Progenitor cell of endocrine pancreas (in vitro differentiated cells): ENCODE measurements at places on chromosomes 3 and 15. TPM values are rescaled to one million over a fixed set of nuclear protein-coding genes. Genes with fewer than 3 reads are reported as not detected.
A peak's percentile ranks its signal among the peaks of the same experiment; 100 is the strongest.

DNA sequence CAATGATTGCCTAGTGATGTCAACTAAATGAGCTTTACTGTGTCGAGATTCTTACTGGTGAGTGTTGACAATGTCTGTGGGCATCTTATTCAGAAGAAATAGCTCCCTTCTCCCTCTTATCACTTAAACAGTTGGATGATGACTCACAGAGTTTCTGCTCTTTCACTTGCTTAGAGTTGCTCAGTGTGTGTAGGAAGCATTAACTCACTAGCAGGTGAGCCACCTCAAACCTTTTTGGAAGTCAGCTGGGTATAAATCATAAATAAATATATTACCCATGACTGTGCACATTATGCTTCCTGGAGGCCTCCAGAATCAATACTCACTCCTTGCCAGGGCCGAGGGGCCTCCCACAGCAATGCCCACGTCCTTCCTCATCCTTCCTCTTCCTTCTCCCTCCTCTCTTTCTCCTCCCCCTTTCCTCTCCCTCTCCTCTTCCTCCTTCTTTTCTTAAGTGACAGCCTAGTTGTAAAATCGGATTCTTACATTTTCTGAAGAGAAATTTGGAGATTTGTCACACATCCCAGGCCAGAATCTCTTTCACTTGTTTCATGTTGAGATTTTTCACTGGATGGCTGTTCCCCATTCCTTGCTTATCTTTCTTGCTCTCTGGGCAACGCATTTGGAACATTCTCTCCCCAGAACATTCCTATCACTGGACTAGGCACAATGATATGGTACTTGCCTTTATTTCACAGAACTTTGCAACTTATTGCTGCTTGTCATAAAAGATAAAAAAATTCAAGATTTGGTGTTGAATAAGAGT, 17.5 kb downstream of the SHC4 start:
- no peak overlapping the region for H3K4me3 ChIP-seq
- H3K27ac ChIP-seq, result no peak overlapping the region
- no peak for DNase-seq
- H3K27me3 ChIP-seq, result peaks cover 4% of the 10 kb centered on the region
- peaks cover 4% of the 10 kb centered on the region for H3K4me1 ChIP-seq

- peak; percentile 60 for DNase-seq
- H3K36me3 ChIP-seq, result no peaks in the 10 kb centered on the region
- no peaks in the 10 kb centered on the region for H3K27me3 ChIP-seq
- no peak overlapping the region for H3K4me3 ChIP-seq
- H3K4me1 ChIP-seq, result peaks cover 6% of the 10 kb centered on the region
Measured at GRCh38 chr3:107064405-107065060, 312.7 kb upstream of the CCDC54 start.

DNA sequence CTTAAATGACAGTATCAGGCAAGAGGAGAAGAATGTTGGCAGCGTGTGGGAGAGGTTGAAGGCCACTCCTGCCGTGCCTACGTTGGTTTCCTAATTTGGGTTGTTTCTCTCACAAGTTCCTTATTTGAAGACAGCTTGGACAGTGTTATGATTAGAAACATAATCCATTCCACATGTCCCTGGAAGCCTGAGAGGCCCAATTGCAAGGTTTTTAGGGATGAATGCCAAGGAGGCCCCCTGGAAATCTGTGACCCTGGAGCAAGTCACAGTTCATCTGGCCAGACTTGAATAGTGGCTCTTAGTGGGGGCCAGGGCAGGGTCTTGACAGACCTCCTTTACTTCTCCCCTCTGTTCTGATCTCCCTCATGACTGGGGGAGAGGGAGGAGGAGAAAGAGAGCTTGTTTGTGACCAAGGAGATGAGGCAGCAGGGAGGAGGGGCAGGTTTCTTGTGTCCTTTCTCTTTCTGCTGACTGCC, 584.4 kb upstream of the TBL1XR1 start:
- H3K36me3 ChIP-seq, result no peaks in the 10 kb centered on the region
- H3K27ac ChIP-seq, result no peak overlapping the region
- H3K27me3 ChIP-seq, result no peaks in the 10 kb centered on the region

GRCh38 chr3:135229018-135229495, 434.0 kb downstream of the EPHB1 start:
- no peak overlapping the region for H3K4me3 ChIP-seq
- no peak overlapping the region for H3K27ac ChIP-seq
- no peaks in the 10 kb centered on the region for H3K27me3 ChIP-seq
- DNase-seq, result no peak

GRCh38 chr15:90929246-90930019, 2.9 kb downstream of the HDDC3 start:
- no peak for DNase-seq
- H3K27me3 ChIP-seq, result no peaks in the 10 kb centered on the region
- no peaks in the 10 kb centered on the region for H3K36me3 ChIP-seq

- no peaks in the 10 kb centered on the region for H3K36me3 ChIP-seq
- peaks cover 12% of the 10 kb centered on the region for H3K4me1 ChIP-seq
- H3K27me3 ChIP-seq, result no peaks in the 10 kb centered on the region
- DNase-seq, result no peak
Measured at GRCh38 chr3:117820658-117821299, 1111.2 kb downstream of the TUSC7 start.

GRCh38 chr15:50883903-50884302, 24.6 kb upstream of the AP4E1 start:
- H3K4me3 ChIP-seq, result no peak overlapping the region
- no peak overlapping the region for H3K27ac ChIP-seq
- no peak for DNase-seq
- H3K4me1 ChIP-seq, result peaks cover 1% of the 10 kb centered on the region
- H3K36me3 ChIP-seq, result no peaks in the 10 kb centered on the region

DNA sequence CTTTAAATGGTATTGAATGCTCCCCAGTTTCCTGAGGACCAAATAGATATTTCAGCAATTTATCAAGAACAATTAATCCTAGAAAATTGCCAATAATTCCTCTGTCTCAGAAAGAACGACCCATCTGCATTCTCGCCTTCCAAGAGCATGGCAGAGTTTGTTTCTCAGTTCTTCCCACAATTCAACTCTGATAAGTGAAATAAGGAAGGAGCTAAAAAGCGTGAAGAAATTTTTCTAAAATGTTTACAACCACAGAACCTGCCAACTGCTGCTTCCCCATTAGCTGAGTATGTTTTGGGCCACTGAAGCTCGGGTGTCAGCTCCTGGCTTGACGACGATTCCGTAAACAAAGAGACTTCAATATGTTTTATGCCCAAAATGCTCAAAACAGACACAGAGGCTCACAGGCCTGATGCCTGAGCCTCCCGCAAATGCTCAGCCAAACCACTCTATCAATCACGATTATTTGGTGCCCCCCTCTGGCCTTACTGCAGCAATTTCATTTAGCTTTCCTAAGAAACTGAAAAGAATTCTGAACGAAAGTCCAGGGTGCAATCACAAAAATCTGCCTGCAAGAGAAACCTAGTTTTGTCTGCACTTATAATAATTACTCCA, 259.2 kb upstream of the CCDC54 start:
- H3K36me3 ChIP-seq, result peaks cover 3% of the 10 kb centered on the region
- H3K4me3 ChIP-seq, result no peak overlapping the region
- H3K27ac ChIP-seq, result no peak overlapping the region
- peaks cover 6% of the 10 kb centered on the region for H3K27me3 ChIP-seq

- H3K27ac ChIP-seq, result no peak overlapping the region
- peaks cover 25% of the 10 kb centered on the region for H3K27me3 ChIP-seq
- H3K36me3 ChIP-seq, result no peaks in the 10 kb centered on the region
- peaks cover 6% of the 10 kb centered on the region for H3K4me1 ChIP-seq
- H3K4me3 ChIP-seq, result no peak overlapping the region
Measured at GRCh38 chr3:185976977-185977678, 39.3 kb upstream of the TRA2B start.

DNA sequence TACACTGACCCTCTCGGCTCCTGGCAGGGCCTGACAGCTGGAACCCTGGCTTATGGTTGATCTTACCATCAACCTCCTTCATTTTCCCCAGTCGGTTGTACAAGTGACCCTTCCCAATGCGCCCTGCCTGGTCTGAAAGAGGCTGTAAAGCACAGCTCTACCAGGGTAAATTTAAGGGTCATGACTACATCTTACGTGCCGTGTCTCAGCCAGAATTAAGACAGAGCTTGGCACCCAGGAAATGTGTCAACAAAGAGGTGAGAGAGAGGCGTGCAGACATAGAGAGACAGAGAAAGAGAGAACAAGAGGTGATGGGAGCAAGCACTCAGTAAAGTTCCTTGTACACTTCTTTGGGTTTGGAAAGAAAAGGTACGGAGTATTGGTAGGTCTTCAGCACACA, 28.8 kb downstream of the HOMER2 start:
- no peak overlapping the region for H3K27ac ChIP-seq
- H3K27me3 ChIP-seq, result no peaks in the 10 kb centered on the region
- no peak for DNase-seq
- peaks cover 2% of the 10 kb centered on the region for H3K4me1 ChIP-seq
- H3K36me3 ChIP-seq, result peaks cover 1% of the 10 kb centered on the region

GRCh38 chr3:152348436-152349177, 79.9 kb downstream of the MBNL1 start:
- no peak overlapping the region for H3K4me3 ChIP-seq
- H3K27me3 ChIP-seq, result no peaks in the 10 kb centered on the region
- no peak overlapping the region for H3K27ac ChIP-seq
- H3K36me3 ChIP-seq, result no peaks in the 10 kb centered on the region
- no peak for DNase-seq
- no peaks in the 10 kb centered on the region for H3K4me1 ChIP-seq

GRCh38 chr3:172074586-172074985, 35.2 kb downstream of the FNDC3B start:
- H3K4me3 ChIP-seq, result no peak overlapping the region
- no peak overlapping the region for H3K27ac ChIP-seq
- peaks cover 66% of the 10 kb centered on the region for H3K4me1 ChIP-seq
- H3K27me3 ChIP-seq, result no peaks in the 10 kb centered on the region

GRCh38 chr3:188053710-188054380, 100.1 kb upstream of the LPP start:
- no peak overlapping the region for H3K27ac ChIP-seq
- peaks cover 11% of the 10 kb centered on the region for H3K4me1 ChIP-seq
- peaks cover 34% of the 10 kb centered on the region for H3K27me3 ChIP-seq
- no peak for DNase-seq
- no peak overlapping the region for H3K4me3 ChIP-seq

DNA sequence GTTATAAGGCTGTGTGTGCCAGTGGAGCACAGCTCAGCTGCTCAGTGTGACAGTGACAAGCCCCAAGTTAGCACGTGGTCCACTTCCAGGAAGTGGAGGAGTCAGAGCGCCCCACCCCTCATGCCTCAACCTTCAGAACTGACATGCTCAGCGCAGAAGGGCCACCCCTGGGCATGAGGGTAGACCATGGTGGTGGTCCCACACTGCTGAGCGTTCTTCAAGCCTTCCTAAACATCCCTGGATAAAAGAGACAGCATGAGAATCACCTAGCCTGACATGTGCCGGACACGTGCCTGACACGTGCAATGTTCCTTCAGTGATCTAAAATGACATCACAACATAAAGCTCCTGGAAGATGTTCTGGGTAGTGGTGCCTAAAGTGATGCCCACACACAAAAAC, 16.8 kb downstream of the ATP10A start:
- no peaks in the 10 kb centered on the region for H3K36me3 ChIP-seq
- no peak overlapping the region for H3K27ac ChIP-seq
- H3K4me1 ChIP-seq, result peaks cover 7% of the 10 kb centered on the region
- H3K4me3 ChIP-seq, result no peak overlapping the region
- H3K27me3 ChIP-seq, result peaks cover 32% of the 10 kb centered on the region
- no peak for DNase-seq

- no peak for DNase-seq
- no peaks in the 10 kb centered on the region for H3K36me3 ChIP-seq
- H3K27me3 ChIP-seq, result no peaks in the 10 kb centered on the region
- no peak overlapping the region for H3K4me3 ChIP-seq
Measured at GRCh38 chr3:177516158-177517011, 319.1 kb upstream of the TBL1XR1 start.

- peaks cover 3% of the 10 kb centered on the region for H3K36me3 ChIP-seq
- no peaks in the 10 kb centered on the region for H3K4me1 ChIP-seq
- H3K27ac ChIP-seq, result no peak overlapping the region
- no peak for DNase-seq
Measured at GRCh38 chr3:73480187-73480672, 144.5 kb downstream of the PDZRN3 start.

DNA sequence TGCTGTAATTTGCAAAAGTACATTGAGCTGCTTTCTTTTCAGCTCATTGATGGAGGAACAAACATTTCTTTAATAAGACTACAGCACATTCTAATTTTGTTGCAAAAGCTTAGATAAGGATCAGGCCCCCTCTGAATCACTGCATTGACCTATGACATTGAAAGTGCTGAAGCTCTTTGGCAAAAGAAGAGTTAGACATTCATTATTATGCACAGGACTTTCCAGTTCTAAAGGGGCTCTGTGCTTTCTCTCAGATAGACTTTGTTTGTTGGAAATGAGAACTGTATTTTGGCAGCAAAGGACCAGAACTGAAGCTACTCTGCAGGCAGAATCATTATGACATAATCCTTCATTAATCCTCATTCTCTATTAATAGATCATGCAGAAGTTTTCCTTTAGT, 252.9 kb upstream of the SOX2 start:
- H3K27ac ChIP-seq, result no peak overlapping the region
- H3K27me3 ChIP-seq, result peaks cover 5% of the 10 kb centered on the region
- no peak overlapping the region for H3K4me3 ChIP-seq
- H3K36me3 ChIP-seq, result no peaks in the 10 kb centered on the region
- DNase-seq, result no peak

- no peaks in the 10 kb centered on the region for H3K36me3 ChIP-seq
- no peak for DNase-seq
- H3K4me1 ChIP-seq, result peaks cover 9% of the 10 kb centered on the region
- H3K27ac ChIP-seq, result no peak overlapping the region
- no peak overlapping the region for H3K4me3 ChIP-seq
- H3K27me3 ChIP-seq, result peaks cover 10% of the 10 kb centered on the region
Measured at GRCh38 chr3:29255854-29256696, 24.8 kb upstream of the RBMS3 start.

DNA sequence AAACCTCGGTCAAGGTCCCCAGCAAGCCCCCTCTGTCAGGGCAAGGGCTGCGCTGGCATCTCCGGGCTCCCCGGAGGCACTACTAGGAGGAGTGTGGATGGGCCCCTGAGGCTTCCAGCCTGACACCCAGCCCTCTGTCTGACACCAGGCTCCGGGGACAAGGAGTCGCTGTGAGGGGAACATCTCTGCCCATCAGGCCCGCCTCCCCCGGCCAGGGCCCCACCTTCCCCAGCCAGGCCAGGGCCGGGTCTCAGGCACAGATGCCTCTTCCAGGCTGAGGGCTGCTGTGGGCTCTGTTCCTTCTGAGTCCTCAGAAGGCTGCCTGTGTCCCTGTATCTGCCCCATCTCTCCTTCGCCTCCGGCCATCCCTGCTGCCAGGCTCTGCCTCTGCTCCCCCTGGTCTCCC, 15.8 kb downstream of the CSPG4 start:
- peak overlapping the region; percentile 76 for H3K27ac ChIP-seq
- H3K36me3 ChIP-seq, result no peaks in the 10 kb centered on the region
- no peak for DNase-seq
- no peak overlapping the region for H3K4me3 ChIP-seq
- peaks cover 8% of the 10 kb centered on the region for H3K4me1 ChIP-seq
- peaks cover 19% of the 10 kb centered on the region for H3K27me3 ChIP-seq

FBXW12 gene
- 0.20 and 0.38 TPM in 2 replicates for total RNA-seq

GLT8D1 gene
- total RNA-seq, result 76.4 and 79.8 TPM in 2 replicates

KY gene
- not detected in 2 replicates for total RNA-seq

GP5 gene
- total RNA-seq, result 0.18 and 0.24 TPM in 2 replicates

KIF23 gene
- 26.5 and 28.4 TPM in 2 replicates for total RNA-seq

ZNF710 gene
- 69.3 and 70.0 TPM in 2 replicates for total RNA-seq

MYO5A gene
- 24.9 and 31.0 TPM in 2 replicates for total RNA-seq

ATP13A3 gene
- total RNA-seq, result 124 and 135 TPM in 2 replicates

APOD gene
- not detected in 2 replicates for total RNA-seq

OR5K2 gene
- total RNA-seq, result not detected in 2 replicates

A4GNT gene
- total RNA-seq, result 3.1 and 3.4 TPM in 2 replicates

STRA6 gene
- 17.9 and 34.7 TPM in 2 replicates for total RNA-seq
